ENCODE measurements at places on chromosomes 11 and 22.

- DNase-seq = no peak
Observed at GRCh38 chr22:47776329-47776728, 1013.9 kb downstream of the TBC1D22A start.

DNA sequence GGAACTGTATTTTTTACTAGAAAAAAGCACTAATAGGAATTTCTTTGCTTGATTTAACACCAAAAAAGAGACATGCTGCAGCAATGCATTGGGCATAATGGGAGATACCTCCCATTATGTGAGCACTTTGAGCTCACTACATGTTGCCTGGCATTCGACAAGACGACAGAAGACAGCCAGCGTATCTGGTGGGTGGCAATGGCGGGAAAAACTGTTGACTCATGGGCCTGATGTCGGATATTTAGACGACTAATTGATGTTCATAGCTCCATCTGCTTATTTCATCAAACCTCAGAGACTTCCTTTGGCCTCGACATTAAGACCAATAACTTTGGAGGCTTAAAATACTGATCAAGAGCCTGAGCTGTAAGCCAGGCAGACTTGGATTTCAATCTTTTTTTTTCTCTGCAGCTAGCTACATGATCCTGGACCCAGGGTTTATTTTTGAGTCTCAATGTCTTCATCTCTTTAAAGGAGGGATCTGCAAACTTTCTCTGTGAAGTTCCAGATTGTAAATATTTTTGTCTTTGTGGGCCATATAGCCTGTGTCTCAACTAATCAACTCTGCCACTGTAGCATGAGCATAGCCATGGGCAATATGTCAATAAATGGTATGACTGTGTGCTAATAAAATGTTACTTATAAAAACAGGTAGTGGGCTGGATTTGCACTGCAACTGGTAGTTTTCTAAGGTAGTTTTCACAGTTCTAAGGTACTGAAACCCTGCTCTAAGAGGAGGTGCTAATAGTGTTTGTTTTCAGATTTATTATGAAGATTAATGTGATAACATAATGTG is 375.1 kb downstream of the METTL15 start:
- DNase-seq = no peak

GRCh38 chr11:111944139-111944538 is 7.0 kb downstream of the DIXDC1 start:
- no peak for DNase-seq

- DNase-seq = no peak
Observed at GRCh38 chr11:108758458-108758857, 93.6 kb downstream of the DDX10 start.

GRCh38 chr11:115984228-115984627 is 480.0 kb upstream of the CADM1 start:
- DNase-seq = no peak

- no peak for DNase-seq
Observed at GRCh38 chr22:31328544-31328960, 17.6 kb downstream of the PATZ1 start.

- no peak for DNase-seq
Observed at GRCh38 chr22:17808693-17809403, 34.6 kb upstream of the BID start.

GRCh38 chr22:49044776-49045175 is 782.9 kb downstream of the BRD1 start:
- DNase-seq = no peak

- DNase-seq = no peak
Observed at GRCh38 chr22:49740242-49740641, 87.4 kb downstream of the BRD1 start.

DNA sequence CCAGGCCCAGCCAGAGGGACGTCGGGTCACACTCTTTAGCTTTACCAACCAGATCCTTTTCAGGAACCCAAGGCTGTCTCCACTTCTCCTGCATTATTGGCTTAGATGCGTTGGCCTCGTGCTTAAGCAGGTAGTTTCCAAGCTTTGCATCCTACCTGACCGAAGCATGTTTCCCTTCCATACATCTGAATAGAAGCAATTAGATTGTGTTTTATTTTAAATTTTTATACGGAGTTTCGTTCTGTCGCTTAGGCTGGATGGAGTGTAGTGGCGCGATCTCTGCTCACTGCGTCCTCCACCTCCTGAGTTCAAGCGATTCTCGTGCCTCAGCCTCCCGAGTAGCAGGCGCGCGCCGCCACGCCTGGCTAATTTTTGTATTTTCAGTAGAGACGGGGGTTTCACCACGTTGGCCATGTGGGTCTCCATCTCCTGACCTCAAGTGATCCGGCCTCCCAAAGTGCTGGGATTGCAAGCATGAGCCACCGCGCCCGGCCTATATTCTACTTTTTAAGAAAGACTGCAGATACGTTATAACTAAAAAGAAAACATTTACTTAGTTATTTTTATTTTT is 677 bp downstream of the DYNC2H1 start:
- DNase-seq = no peak

DNA sequence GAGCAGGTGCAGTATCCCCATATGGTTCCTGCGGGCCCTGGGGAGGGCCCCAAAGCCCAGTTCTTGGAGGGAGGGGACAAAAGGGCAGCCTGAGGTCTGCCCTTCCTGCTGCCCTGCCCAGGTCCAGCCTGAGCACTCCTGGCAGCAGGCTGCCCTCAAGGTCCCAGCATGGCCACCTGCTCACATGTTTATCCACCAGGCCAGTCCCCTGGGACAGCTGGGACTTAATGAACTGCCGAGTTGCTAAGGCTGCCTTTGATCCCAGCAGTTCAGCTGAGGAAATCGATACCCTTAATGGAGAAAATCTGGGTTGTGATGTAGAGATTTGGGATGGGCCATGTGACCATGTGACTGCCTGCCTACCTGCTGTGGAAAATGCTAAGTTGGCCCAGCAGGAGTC is 146.2 kb downstream of the TRIM29 start:
- no peak for DNase-seq
